ENCODE measurements at places on chromosomes 3 and 15.
A peak's percentile ranks its signal among the peaks of the same experiment; 100 is the strongest.

DNA sequence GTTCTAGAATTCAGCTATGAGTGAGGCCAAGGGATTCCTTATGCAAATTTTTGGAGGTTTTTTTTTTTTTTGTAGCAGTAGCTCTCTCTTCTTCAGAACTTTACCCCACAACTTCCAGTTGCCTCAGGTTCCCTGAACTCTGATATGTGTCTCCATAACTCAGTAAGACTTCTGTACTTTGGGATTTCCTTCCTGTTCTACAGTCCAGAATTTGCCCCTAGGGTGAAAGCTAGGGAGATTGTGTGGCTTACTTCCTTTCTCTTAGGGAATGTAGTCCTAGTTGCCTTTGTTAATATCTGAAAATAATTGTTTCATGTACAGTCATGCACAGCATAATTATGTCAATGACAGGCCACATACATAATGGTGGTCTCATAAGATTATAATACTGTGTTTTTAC, 30.8 kb downstream of the LRRC28 start:
- no peak for DNase-seq

GRCh38 chr15:73395671-73396070, 26.9 kb upstream of the HCN4 start:
- DNase-seq = no peak

DNA sequence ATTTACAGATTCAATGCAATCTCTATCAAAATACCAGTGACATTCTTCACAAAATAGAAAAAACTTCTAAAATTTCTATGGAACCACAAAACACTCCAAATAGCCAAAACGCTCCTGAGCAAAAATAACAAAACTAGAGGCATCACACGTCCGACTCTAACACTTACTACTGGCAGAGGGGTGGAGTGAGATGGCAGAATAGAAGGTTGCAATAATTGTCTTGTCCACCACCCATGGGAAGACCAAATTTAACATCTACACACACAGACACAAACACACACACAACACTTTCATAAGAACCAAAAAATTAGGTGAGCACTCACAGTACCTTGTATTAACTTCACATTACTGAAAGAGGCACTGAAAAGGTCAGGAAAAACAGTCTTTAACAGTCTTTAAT, 21.3 kb upstream of the KPNA4 start:
- no peak for DNase-seq

DNA sequence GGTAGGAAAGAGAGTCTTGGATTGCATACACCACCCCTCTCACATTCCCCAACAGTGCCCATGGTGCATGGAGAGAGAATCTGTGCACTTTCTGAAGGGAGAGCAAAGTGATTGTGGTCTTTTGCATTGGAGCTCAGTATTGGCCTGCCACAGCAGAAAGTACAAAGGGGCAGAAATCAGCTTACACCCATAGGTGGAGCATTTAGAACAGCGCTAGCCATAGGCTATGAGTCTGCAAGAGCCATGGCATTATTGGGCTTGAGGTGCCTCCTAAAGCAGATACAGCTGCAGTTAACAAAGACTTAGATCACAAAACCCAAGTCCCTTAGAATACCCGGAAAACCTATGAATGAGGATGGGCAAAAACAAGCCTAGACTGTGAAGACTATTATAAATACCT, 21.8 kb downstream of the SI start:
- DNase-seq = no peak

DNA sequence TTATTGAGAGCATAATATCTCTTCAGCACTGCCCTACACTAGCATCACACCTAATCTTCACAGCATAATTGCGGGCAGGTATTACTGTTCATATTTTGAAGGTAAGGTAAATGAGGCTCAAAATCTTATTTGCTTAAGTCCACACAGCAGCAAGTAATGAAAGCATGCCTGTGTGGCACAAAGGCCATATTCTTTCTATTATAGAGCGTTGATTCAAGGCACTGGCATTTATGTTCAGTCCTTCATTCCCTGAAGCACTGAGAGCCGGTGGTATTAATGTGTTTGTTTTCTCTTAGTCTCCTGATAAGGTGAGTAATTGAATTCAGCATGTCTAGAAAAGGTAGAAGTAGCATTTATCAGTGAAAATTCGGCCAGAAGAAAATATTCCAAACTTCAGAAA, 231.2 kb downstream of the BBX start:
- no peak for DNase-seq

GRCh38 chr15:40929660-40930429, 705 bp downstream of the DLL4 start:
- no peak for DNase-seq

DNA sequence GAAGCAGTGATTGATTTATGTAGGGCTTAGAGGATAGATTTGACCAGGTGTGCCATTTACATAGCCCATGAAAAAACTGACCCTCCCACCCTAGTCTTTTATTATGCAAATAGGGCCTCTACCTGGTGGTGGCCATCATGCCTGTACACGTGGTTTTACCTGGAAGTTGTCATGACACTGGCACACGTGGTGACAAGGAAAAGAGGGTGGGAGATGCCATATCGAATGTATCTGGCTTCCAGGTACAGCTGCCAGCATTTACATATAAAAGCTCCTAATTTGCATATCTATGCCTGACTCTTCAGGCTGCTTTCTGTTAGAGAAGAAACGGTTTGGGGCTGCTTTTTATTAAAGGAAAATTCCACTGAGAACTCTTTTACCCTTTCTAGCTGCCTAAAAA, 35.0 kb upstream of the DNAJC13 start:
- DNase-seq = no peak

DNA sequence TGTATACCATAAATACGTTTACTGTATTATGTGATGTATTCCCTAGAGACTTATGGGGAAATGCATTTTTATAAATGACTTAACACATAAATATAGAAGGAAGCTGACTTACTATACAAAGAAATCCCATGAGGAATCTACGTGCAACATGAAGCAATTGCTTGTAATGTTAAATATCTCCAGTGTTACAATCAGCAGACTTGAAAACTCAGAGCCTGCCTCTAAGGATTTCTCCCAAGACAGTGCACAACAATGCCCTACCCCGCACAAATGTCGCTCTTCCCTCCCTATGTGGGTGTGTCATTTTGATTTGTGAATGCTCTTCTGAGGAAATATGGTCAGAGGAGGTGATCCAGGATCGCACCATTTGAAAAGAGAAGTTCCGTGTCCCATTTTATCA, 629.0 kb downstream of the NR2F2 start:
- DNase-seq = no peak

- no peak for DNase-seq
Measured at GRCh38 chr3:116150655-116151167, 294.6 kb downstream of the LSAMP start.

- DNase-seq = no peak
Measured at GRCh38 chr15:62491642-62492041, 326.6 kb upstream of the C2CD4B start.

DNA sequence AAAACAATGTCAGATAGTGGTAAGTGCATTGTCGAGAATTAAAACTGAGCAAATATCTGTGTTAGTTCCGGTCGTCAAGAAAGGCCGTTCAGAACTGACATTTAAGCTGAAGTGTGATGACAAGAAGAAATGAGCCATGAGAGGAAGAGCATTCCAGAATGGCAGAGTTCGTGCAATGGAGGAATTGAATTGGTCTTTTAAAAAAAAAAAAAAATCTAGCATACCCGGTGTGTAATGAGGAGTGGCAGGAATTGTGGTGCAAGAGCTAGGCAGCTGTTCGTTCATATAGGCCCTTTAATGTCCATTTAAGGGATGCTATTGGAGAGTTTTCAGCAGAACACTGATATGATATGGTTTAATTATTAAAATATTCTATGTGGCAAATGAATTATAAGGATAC, 2.6 kb upstream of the GBE1 start:
- DNase-seq = no peak

DNA sequence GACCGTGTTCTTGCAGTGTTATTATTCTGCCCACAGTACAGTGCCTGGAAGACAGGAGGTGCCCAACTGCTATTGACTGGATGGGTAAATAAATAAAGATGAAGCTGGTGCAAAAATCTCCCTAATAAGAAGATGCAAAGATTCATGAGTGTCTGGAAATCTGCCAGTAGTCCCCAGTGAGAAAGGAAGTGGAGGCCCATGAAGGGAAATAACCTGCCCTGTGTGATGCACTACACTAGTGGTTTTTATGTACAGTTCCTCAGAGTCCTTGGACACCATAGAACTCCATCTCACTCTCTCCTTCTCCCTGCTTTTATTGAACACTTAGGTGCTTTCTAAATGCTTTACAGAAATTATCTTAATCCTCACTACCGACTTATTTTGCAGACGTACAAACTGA, 8.3 kb upstream of the SUCLG2 start:
- no peak for DNase-seq

DNA sequence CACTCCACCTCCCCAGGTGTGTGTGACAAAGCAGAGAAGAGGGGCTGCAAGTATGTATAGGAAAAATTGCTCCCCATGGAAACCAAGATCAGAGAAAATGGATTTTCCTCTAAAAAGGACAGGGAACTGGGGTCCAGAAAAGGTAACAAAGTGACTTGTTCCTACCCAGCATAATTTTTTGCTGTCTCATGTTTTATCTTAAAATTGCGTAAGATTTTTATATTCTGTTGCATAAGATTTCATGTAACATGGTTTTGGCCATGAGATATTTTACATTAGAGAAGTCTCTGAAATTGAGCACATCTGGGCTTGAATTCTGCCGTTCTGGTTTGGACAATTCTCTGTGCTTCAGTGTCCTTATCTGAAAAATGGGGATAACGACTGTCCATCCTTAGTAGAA, 335.7 kb upstream of the RORA start:
- DNase-seq = no peak

GRCh38 chr15:94312946-94313345, 81.6 kb downstream of the MCTP2 start:
- no peak for DNase-seq

- no peak for DNase-seq
Measured at GRCh38 chr3:10437995-10438901, 67.1 kb downstream of the ATP2B2 start.

DNA sequence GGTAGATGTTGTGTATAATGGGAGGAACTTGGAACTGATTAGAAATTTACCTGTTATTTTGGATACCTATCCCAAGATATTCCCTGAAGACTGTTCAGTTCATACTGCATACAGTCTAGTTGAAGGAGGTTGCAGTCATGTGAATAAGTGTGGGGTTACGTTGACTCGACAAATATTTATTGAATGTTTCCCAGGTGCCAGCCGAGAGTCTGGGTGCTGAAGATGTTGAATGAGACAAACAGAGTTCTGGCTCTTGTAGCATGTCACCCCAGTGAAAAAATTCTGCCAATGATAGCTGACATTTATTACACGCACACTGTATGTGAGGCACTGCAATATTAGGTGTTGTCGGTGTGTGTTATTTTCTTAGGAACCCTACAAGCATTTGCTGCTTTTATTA, 176.0 kb downstream of the KCNMB2 start:
- DNase-seq = no peak

DNA sequence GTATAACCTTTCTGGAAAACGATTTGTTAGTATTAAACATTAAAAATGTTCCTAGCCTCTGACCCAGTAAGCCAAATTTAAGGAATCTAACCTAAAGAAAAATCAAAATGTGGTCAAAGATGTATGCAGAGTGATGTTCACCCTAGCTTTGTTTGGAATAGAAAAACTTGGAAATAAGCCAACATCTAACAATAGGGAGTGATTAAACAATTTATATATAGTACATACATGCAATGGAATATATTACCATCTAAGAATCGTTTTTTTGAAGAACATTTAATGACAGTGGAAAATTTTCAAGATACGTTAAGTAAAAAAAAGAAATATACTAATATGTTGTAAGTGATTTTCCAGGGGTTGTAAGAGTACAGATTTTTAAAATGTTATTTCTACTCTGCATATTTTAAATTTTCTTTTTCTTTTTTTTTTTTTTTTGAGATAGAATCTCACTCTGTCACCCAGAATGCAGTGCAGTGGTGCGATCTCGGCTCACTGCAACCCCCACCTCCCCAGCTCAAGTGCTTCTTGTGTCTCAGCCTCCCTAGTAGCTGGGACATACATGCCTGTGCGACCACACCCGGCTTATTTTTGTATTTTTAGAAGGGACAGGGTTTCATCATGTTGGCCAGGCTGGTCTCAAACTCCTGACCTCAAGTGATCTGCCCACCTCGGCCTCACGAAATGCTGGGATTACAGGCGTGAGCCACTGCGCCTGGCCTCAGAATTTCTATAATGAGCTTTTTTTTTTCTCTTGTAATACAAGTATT, 54.9 kb downstream of the ANP32A start:
- DNase-seq = peak; percentile 28

DNA sequence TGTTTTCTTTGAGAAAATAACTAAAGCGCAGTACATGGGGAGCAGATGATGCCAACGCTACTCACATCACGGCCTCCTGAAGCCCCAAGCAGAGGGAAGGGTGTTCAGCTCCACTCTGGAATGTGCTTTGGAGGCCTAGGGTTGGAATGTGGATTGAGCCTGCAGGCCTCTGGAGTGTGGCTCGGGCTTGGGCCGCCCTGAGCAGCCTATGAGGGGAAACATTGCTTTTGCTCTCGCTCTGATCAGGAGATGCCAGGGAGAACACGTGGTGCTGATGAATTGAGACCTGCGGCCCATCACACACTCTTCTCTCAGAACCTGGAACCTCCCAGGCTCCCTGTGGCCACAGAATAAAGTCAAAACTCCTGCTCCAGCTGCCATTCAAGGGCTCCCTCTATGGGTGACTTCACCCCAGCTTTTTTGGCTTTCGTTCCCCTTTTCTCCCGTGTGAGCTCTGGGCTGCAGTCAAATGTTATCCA, 23.3 kb downstream of the CCDC13 start:
- DNase-seq = no peak

- no peak for DNase-seq
Measured at GRCh38 chr15:27662892-27663291, 436.2 kb downstream of the OCA2 start.

DNA sequence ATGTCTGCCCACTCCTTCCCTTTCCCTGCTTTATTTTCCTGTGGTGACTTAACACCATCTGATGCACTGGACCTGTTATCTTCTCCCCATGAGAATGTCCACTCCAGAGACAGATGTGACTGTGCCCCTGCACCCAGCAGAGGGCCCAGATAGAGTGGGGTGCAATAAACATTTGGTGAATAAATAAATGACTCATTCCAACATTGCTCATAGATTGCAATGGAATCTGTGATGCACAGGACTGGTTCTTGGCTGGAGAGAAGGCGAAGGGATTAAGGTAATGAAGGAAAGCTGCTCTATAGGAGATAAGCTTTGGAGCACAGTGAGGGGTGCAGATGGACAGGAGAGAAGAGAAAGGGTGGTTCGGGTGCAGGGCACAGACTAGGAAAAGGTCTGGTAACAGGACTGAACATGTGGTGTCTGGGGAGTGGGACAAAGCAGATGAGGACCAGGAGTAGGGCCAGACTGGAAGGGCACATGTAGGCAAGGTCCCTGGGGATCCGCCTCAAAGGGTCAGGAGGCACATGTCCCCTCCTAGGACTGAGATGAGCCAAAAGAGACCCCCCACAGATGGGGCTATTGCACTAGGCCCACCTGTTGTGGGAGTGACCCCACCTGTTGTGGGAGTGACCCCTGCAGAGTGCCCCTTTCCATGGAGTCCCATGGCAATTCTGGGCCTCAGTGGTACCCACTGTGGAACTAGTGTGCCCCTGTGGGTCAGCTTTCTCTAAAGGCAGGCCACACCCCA, 17.5 kb upstream of the POC1A start:
- no peak for DNase-seq

All from NCI-H1417 treated with DMSO at 0.1 percent for 48 hours (cell line).